ENCODE measurements at places on chromosomes 2 and 18.

- no peak for DNase-seq
These were observed 131.9 kb downstream of the MAP4K4 start for GRCh38 chr2:101829429-101829828.

- DNase-seq: no peak
These were observed 4.3 kb downstream of the UBXN2A start for GRCh38 chr2:23944527-23944926.

- no peak for DNase-seq
These were observed 21.1 kb downstream of the CASP10 start for GRCh38 chr2:201203916-201204654.

DNA sequence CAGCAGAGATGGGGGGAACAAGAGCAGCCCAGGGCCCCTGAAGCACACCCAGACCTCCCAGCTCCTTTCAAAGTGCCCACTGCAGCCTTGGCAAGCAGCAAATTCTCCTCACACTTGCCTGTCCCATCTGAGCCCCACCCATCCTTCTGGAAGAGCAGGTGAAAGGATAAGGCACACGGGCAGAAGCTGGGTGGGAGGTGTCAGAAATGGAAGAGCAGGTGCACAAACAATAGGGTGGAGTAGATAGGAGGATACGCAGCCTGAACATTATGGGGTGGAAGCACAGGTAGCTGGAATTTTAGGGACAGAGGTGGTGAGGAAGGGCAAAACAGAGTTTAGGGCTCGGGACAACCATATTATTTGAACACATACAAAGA, 69.2 kb downstream of the TNS1 start:
- DNase-seq: no peak

DNA sequence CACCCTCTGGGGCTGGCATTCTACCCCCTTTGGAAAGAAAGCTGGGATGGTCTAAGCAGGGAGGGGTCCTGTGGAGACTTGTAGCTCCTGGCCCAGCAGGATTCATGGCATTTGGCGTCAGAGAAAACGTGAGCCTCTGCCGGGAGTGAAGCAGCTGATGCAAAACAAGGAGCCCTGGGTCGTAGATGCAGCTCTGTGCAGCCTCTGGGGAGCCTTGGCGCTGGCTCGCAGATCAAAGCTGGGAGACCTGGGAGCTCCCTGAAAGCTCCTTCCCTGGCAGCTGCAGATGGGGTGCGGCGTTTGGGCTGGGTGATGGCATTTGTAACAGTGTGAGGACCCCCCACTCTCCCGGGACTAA, 148.3 kb downstream of the KLHL29 start:
- DNase-seq: no peak

DNA sequence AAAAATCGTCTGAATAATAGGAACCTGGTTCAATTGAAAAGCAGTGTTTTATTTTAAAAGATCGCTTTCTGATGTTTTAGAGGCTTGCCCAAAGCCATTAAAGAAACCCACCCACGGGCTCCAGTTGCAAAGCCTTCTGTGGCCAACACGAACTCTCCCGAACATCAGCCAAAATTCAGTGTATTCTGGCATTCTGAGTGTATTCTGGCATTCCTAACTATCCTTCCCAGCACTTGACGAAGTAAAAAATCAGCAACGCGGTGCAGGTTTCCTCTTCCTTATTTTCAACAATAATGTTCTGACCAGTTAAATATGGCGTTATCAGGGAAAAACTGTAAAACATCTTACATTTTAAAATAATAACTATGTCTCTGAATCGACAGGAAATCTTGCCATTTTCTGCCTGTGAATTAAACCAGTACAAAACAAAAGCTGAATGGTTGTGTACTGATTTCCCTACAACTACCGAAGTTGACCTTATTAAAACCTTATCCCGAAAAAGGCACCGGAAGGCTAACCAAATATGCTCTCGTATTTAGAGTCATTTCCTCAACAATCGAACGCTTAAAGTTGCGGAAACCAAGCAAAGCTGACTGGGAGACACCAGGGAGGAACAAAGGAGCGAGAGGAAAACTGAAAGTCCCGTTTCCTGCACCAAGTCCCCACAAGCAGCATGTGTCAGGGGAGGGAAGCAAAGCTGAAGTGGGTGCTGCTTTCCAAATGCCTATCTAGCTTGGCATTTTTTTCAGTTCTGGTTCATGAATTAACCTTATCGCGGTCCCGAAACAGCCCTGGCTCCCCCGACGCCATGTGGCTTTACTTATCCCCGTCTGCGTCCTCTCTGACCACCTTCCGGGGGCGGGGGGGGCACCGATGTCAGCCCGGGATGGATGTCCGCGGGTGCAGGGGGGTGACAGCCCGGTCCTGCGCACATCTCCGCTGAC, 44.3 kb downstream of the ZNF516 start:
- no peak for DNase-seq

GRCh38 chr2:133675-134593, 87.6 kb upstream of the FAM110C start:
- no peak for DNase-seq

DNA sequence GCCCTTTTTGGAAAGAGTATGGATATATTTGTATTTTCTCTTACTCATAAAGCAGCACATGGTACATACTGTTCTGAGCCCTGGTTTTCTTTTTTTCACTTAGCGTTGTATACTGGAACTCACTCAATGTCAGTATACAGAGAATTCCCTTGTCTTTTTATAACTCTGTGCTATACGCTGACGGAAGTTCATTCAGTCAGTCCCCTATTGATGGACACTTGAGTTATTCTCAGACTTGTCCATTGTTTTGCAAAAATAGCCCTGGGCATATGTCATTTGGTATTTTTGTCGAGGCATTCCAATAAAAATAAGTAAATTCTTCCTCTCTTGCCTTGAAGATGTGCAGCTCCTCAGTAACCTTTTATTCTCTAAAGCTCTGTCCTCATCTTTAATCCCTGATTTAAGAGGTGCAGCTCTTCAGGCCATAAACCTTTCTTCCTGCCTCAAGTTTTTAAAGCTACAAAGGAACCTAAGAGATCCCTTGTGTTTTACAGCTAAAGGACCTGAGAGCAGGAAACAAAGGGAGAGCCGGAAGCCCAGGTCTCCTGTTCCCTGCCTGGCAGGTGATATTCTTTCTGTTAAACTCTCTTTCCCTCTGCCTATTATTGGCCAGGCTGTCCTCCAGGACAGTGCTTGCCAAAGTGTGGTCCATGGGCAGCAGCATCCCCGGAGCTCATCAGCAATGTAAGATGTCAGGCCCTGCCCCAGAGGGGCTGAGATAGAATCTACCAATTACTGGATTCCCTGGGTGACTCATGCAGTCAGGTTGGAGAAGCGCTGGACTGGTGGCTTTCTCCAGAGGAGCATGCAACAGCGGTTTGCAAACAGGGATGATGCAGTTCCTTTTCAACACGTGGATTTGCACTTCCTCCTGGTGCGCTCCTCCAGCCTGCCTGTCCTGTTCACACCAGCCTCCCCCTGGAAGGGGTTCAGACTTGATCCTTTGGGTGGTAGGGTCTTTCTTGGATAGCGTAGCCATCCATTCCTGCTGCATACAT, 158.0 kb downstream of the NEDD4L start:
- DNase-seq: no peak

DNA sequence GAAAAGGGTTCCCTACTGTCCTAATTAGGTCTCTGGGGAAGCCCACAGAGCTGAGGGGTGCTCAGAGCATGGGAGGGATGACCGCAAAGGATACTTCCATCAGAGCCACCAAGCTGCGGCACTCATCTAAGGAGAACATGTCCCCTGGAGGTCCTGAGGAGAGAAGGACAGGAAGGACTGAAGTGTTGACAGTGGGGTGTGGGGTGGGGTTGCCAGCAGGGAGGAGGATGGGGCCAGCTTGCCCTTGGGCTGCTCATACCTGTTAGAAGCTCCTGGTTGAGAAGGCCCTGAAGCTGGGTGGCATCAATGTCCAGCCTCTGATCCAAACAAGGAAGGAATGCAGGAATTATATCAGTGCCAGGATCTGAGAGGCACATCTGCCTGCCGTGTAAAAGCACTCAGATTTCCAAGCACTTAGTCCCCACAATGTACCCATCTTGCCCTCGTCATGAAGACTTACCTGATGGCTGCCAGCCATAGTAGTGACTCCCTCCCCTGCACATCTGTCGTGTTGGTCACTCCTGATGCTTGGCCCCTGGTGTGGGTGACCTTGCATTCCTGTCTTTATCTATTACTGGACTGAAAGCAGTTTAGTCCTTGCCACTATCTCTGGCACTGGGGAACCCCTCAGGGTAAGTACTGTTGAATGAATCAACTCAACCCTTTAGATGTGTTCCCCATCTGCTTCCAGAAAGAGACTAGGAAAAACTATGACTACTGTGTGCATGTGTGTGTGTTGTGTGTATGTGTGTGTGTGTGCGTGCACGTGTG, 68.9 kb downstream of the CAPN13 start:
- no peak for DNase-seq

GRCh38 chr18:44473394-44474066, 207.2 kb upstream of the SETBP1 start:
- DNase-seq: no peak

DNA sequence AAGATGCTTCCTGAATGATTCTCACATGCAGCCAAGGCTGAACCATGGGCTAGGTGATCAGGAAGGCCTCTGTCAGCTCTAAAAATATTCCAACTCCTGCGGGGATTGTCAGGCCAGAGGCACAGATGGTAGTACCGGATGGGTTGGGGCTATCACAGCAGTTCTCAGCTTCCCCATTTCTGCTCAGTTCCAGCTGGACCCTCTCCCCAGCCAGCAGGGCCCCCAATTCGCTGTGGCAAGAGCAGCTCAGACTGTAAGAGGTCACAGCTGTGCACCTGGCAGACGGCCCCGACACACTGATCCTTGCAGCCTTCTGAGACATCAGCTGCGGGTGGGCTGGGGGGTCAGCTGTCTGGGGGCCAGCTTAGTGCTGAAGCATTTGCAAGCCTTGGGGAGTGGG, 43.6 kb upstream of the TCF7L1 start:
- no peak for DNase-seq

DNA sequence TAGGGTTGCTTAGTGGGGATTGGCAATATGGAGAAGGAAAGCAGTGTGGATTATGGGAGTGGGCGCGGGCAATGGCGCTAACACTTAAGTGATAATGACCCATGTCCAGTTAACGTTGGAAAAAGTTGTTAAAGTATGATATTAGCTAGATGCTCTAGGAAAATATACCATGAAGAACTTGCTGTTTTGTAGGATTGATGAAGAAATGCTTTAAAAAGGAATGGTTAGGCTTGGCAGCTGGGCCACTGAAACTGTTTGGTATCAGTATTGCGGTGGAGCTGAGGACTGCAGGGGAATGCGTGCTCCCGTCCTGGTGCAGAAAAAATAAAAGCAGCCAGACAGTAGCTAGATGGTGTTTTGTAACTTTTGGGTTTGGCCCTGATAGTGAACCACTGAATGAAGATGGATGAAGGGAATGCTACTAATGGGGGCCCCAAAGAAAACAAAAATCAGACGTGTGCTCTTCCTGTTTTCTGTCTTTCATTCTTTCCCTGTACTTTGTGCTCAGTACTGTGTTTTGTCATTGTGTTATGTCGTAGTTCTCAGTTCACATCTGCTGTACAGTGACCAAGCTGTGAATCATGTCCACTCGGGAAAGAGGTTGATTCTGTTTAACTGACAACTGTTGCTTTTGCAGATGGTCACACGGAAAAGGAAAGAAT, 999 bp downstream of the INSIG2 start:
- DNase-seq: no peak

DNA sequence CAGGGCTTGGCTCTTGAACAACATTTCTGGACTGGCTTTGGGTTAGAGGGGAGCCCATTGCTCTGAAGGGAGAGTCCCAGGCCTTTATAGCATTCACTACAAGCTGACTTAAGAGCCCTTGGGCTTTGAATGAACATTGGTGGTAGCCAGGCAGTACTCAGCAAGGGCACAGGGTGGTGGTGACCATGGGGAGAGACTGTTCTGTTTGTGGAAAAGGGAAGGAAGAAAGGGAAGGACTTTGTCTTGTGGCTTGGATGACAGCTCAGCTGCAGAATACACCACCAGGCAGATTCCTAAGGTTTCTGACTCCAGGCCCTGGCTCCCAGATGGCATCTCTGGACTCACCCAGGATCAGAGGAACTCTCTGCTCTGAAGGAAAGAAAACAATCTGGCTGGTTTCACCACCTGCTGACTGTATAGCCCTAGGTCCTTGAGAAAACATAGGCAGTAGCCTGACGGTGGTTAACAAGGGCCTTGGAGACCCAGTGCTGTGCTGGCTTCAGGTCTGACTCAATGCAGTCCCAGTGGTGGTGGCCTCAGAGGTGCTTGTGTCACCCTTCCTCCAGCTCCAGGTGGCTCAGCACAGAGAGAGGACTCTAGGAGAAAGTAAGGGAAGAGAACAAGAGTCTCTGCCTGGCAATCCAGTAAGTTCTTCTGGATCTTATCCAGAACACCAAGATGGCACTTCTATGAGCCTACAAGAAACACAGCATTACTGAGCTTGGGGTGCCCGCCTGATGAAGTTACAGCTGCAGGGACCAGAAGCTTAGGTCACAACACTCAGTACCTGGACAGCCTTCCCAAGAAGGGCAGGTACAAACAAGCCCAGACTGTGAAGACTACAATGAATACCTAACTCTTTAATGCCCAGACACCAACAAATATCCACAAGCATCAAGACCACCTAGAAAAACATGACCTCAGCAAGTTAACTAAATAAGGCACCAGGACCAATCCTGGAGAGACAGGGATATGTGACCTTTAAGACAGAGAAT, 16.4 kb upstream of the ABCB11 start:
- no peak for DNase-seq

DNA sequence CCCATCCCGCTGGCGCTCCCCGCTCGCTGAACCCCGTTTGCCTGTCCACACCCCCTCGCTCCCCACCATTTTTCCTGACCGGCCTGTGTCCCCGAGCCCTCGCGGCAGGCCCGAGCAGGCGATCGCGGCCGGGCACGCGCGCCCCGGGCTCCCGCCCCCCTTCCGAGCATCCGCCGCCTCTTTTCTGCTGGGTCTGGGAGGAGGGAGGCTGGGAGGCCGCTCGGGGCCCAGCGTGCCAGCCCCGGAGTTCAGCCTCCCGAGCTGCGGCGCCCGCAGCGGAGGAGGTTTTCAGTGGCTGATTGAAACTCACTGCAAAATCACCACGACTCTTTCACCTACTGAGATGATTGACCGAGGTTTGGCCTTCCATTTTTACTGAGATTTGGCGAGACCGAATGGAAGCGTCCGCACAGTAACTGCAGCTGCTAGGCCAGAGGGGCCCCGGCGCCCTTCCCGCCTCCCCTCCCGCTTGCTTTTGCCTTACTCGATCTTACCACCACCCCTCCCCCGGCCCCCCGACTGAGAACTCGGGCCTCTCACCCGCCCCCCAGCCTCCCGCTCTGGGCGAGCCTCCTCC, 4.8 kb downstream of the SOX11 start:
- no peak for DNase-seq

DNA sequence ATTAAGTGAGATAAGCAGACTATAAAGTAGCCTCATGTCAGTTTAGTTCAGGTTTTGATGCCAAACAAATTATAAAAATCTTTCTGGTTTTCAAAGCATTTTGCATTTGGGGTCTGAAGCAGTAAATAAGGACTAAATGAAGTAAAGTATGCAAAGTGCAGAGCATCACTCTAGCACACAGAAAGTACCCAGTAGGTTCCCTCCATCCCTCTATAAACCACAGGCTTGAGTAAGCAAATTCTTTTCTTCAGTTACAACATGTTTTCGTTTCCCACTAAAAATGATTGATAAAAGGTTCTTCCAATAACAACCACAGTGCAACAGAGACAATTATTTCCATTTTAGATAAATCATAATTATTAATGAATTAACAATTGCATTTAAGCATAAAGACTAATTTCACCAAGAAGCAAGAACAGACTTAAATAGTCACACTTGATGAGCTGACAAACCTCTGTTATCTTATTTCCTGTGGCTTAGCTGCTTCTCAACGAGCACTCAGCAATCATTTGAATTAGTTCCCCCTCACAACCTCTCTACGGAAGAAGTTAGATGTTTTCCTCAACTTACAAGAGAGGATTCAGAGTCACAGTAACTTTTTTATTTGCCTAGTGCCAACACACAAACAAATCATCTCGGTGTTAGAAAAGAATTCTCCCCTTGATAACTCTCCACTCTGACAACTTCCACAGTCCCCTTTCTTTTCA, 249.8 kb downstream of the NBAS start:
- no peak for DNase-seq
